Stomach (tissue), 19 donors: ENCODE measurements at places on chromosomes 16 and 17. TPM values are rescaled to one million over a fixed set of nuclear protein-coding genes. Genes with fewer than 3 reads are reported as not detected.
A peak's percentile ranks its signal among the peaks of the same experiment; 100 is the strongest.

P3H4 gene
- 12.8 TPM for total RNA-seq

P2RX5 gene
- total RNA-seq: not detected

ENPP7 gene
- total RNA-seq: not detected

CFAP97D1 gene
- total RNA-seq: not detected

PRKAR1A gene
- total RNA-seq: 208 TPM

PPP1R27 gene
- total RNA-seq: not detected

RHBDL1 gene
- 6.7 TPM for total RNA-seq

DNA sequence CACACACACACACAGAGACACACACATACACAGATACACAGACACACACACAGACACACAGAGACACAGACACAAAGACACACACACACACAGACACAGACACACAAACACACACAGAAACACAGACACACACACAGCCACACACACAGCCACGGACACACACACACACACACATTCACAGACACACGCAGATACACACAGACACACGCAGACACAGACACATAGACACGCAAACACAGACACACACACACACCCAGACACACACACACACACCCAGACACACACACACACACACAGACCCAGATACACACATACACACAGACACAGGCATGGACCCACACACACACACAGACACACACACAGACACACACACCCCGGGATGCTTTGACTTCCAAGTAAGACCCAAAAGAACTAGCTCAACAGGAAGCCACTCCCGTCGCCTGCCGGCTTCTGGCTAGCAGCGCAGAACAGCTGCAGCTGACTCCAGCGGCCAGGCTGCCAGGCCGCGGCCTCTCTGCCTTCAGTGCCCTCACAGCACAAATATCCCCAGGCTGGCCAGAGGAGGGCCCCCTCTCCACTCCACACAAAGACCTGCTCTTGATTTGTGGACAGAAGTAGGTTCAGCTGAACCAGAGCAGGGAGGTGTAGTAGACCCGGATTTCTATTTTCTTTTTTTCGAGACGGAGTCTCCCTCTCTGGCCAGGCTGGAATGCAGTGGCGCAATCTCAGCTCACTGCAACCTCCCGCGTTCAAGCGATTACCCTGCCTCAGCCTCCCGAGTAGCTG is 6.0 kb upstream of the CHRNE start:
- H3K27ac ChIP-seq: peak overlapping the region; percentile 45
- peaks cover 9% of the 10 kb centered on the region for H3K4me1 ChIP-seq
- H3K36me3 ChIP-seq: no peaks in the 10 kb centered on the region
- peak; percentile 92 for DNase-seq

DNA sequence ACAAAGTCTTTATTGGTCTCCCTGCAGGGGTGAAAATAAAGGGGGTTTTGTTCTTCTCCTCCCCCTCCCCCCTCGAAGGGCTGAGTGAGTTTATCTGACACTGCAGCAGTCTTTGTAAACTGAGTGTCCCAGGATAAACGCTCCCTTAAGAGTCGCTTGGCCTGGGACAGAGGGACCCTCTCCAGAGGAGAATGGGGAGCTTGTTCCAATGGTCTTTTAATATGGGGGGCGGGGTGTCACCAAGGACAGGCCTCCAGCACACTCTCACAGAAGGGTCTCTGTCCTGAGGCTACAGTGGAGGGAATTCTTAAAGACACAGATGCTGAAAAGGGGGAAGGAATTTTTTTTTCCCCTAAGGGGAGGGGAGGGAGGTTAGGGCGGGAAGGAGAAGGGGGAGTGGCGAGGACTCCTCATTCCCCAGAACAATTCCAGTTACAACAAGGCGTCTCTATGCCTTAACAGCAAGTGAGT is 455.5 kb downstream of the SOX9 start:
- no peaks in the 10 kb centered on the region for H3K36me3 ChIP-seq
- peak; percentile 53 for DNase-seq
- H3K27ac ChIP-seq: no peak overlapping the region
- H3K27me3 ChIP-seq: no peaks in the 10 kb centered on the region
- peaks cover 28% of the 10 kb centered on the region for H3K4me1 ChIP-seq

- H3K4me1 ChIP-seq: peaks cover 8% of the 10 kb centered on the region
- no peaks in the 10 kb centered on the region for H3K27me3 ChIP-seq
- no peak overlapping the region for H3K4me3 ChIP-seq
- DNase-seq: no peak
- H3K36me3 ChIP-seq: peaks cover 65% of the 10 kb centered on the region
Observed at GRCh38 chr16:88656291-88656980, 5.6 kb upstream of the CYBA start.

DNA sequence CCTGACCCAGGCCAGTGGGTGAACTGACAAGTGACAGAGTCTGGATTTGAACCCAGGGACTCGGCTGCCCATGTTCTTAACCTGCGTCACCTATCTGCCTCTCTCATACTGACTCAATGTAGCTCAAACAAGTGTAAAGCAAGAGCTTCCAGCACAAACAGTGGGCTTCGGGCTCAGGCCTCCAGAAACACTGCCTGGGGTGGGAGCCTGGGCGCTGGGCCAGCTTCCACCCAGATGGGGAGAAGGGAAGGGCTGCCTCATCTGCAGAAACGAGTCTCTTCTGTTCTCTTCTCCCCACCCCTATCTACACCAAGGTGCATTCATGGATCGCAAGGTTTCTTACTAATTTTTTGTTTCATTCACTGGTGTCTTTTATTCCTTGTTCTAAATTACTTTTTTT is 1.3 kb downstream of the CDRT4 start:
- no peak for DNase-seq
- no peaks in the 10 kb centered on the region for H3K27me3 ChIP-seq
- no peak overlapping the region for H3K27ac ChIP-seq
- no peak overlapping the region for H3K4me3 ChIP-seq
- no peaks in the 10 kb centered on the region for H3K36me3 ChIP-seq

DNA sequence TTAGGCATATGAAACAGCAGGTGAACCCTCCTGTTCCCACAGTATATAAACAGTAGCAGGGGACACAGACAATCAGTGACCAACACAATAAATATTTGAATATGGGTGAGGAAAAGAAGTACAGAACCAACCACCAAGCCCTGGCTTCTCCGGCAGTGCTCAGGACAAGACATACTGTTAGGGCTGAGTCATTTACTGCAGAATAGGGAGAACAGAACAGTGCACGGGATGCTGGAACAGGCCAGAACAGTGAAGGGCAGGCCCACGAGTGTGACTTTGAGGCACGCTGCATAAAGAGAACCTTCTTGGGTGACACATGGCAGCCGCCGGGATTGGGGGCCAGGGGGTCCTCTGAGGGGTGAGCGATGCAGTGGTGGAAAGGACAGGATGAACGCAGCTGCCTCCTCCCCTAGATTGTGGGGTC is 160.4 kb downstream of the CMIP start:
- no peak overlapping the region for H3K4me3 ChIP-seq
- no peak for DNase-seq
- H3K27me3 ChIP-seq: no peaks in the 10 kb centered on the region
- H3K27ac ChIP-seq: peak overlapping the region; percentile 46

GRCh38 chr17:75542229-75542628 is 16.7 kb downstream of the LLGL2 start:
- H3K4me1 ChIP-seq: peaks cover 21% of the 10 kb centered on the region
- peak; percentile 49 for DNase-seq
- peaks cover 20% of the 10 kb centered on the region for H3K36me3 ChIP-seq
- H3K4me3 ChIP-seq: no peak overlapping the region
- no peaks in the 10 kb centered on the region for H3K27me3 ChIP-seq

DNA sequence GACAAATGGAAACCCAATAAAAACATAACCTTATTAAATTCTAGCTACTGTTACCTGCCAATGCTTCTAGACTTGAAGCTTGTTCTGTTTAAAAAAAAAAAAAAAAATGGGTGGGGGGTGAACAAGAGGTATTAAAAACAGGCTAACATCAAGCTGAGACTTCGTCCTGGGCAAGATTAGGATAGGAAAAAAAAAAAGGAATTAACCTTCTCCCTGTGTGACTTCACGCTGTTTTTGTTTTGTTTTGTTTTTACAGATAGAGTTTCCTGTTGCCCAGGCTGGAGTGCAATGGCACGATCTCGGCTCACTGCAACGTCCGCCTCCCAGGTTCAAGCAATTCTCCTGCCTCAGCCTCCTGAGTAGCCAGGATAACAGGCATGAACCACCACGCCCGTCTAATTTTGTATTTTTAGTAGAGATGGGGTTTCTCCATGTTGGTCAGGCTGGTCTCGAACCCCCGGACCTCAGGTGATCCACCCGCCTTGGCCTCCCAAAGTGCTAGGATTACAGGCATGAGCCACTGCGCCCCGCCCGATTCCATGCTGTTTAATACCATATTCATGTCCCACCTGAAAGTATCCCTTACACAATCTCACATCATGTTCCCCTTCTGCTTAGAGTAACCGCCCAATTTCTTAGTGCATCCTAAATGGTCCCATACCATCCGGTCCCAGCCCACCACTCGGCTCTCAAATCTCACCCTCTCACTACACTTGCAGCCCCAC is 2.2 kb downstream of the USP31 start:
- H3K4me1 ChIP-seq: peaks cover 56% of the 10 kb centered on the region
- no peak for DNase-seq
- H3K4me3 ChIP-seq: peak overlapping the region; percentile 88

GRCh38 chr17:34628879-34629278 is 49.5 kb downstream of the TMEM132E start:
- peaks cover 100% of the 10 kb centered on the region for H3K27me3 ChIP-seq
- H3K27ac ChIP-seq: no peak overlapping the region
- H3K4me1 ChIP-seq: peaks cover 10% of the 10 kb centered on the region
- no peaks in the 10 kb centered on the region for H3K36me3 ChIP-seq
- H3K4me3 ChIP-seq: no peak overlapping the region

DNA sequence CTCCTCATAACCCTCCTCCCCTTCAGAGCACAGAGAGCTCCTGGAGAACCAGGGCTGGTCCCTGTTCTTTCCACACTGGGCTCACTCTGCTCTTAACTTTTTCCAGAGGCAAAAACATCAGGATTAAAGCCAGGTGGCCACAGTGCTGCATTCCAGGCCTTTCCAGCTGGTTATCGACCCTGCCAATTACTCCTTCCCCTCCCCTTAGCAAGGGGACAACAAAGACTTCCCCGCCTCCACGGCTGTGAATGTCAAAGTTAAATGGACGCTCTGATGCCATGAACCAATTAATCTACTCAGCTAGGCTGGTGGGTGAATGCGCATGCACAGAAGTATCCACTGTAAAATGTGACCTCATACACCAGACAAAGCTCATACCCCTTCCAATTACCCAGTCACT is 23.1 kb downstream of the ACLY start:
- no peaks in the 10 kb centered on the region for H3K4me1 ChIP-seq
- H3K4me3 ChIP-seq: no peak overlapping the region
- peak; percentile 73 for DNase-seq
- H3K27ac ChIP-seq: peak overlapping the region; percentile 74
- no peaks in the 10 kb centered on the region for H3K27me3 ChIP-seq
- peaks cover 97% of the 10 kb centered on the region for H3K36me3 ChIP-seq

DNA sequence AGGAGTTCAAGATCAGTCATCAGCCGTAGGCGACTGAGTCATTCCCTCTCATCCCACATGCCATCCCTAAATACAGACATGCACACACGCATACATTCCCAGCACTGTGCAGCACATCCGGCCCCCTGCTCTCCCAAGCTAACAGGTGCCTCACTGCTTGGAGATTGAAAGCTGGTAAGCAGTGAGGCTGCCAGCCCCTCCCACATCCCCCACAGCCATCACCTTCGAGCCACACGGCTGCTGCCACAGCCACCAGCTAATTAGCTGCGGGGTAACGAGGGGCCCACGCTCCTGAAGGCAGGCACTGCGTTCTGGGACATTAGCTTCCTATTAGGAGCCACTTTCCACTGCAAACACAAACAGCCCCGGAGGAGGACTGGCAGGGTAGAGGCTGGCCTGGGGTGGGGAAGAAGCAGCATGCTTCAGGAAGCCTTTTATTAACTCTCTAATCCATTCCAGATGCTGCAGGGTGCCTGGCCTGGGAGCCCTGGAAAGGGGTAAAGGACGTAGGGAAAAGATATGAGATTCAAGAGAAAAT is 179.6 kb downstream of the CCT6B start:
- peaks cover 19% of the 10 kb centered on the region for H3K27me3 ChIP-seq
- H3K4me1 ChIP-seq: no peaks in the 10 kb centered on the region
- no peak overlapping the region for H3K27ac ChIP-seq
- no peak for DNase-seq

- H3K4me3 ChIP-seq: peak overlapping the region; percentile 20
- no peak for DNase-seq
- peak overlapping the region; percentile 93 for H3K27ac ChIP-seq
Observed at GRCh38 chr17:77457572-77458201, 316.9 kb downstream of the SEC14L1 start.

DNA sequence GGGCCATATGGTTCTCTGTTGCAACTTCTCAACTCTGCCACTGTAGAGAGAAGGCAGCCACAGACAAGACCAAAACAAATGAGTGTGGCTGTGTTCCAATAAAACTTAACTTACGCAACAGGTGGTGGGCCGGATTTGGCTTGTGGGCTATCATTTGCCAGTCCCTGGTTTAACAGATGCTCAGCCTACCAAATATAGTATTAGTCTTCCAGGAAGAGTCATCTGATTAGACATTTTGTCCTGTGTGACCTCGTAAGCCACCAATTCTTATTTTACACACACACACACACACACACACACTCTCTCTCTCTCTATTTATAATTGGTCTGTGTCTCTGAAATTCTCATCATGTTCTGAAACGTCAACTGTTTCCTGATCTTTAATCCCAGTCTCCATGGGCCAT is 245.9 kb downstream of the XYLT1 start:
- peaks cover 25% of the 10 kb centered on the region for H3K4me1 ChIP-seq
- H3K27me3 ChIP-seq: no peaks in the 10 kb centered on the region
- DNase-seq: peak; percentile 66
- peak overlapping the region; percentile 76 for H3K27ac ChIP-seq
- H3K4me3 ChIP-seq: no peak overlapping the region
- no peaks in the 10 kb centered on the region for H3K36me3 ChIP-seq

GRCh38 chr17:76446449-76447231 is 6.3 kb downstream of the UBE2O start:
- H3K27me3 ChIP-seq: no peaks in the 10 kb centered on the region
- peak overlapping the region; percentile 52 for H3K27ac ChIP-seq
- no peaks in the 10 kb centered on the region for H3K36me3 ChIP-seq
- peaks cover 27% of the 10 kb centered on the region for H3K4me1 ChIP-seq
- no peak overlapping the region for H3K4me3 ChIP-seq
